ENCODE measurements at places on chromosomes 13 and 19. TPM values are rescaled to one million over a fixed set of nuclear protein-coding genes. Genes with fewer than 3 reads are reported as not detected.

Gene FXYD3
- total RNA-seq: not detected

Gene CABP5
- total RNA-seq: not detected

Gene KCNJ14
- 0.65 TPM for total RNA-seq

Gene ZNF527
- 4.2 TPM for total RNA-seq

Gene MYO1F
- total RNA-seq: 0.13 TPM

Gene CEACAM20
- total RNA-seq: not detected

Gene SULT2A1
- total RNA-seq: not detected

Gene ZNF416
- 5.5 TPM for total RNA-seq

Gene LSM7
- 46.2 TPM for total RNA-seq

Gene RASAL3
- total RNA-seq: 0.07 TPM

Gene ANGPTL8
- total RNA-seq: not detected

Gene VPS36
- total RNA-seq: 26.9 TPM

Gene ZNF772
- total RNA-seq: 17.5 TPM

Gene APC2
- 0.20 TPM for total RNA-seq

Gene MAP2K7
- 17.1 TPM for total RNA-seq

Gene SLC7A10
- not detected for total RNA-seq

Gene ZNF235
- total RNA-seq: 5.0 TPM

Gene DIRAS1
- total RNA-seq: 2.3 TPM

Gene MRPL54
- 21.1 TPM for total RNA-seq

Gene PTPRS
- 161 TPM for total RNA-seq
